PC-3 (cell line): ENCODE measurements at places on chromosomes 3 and 15.

DNA sequence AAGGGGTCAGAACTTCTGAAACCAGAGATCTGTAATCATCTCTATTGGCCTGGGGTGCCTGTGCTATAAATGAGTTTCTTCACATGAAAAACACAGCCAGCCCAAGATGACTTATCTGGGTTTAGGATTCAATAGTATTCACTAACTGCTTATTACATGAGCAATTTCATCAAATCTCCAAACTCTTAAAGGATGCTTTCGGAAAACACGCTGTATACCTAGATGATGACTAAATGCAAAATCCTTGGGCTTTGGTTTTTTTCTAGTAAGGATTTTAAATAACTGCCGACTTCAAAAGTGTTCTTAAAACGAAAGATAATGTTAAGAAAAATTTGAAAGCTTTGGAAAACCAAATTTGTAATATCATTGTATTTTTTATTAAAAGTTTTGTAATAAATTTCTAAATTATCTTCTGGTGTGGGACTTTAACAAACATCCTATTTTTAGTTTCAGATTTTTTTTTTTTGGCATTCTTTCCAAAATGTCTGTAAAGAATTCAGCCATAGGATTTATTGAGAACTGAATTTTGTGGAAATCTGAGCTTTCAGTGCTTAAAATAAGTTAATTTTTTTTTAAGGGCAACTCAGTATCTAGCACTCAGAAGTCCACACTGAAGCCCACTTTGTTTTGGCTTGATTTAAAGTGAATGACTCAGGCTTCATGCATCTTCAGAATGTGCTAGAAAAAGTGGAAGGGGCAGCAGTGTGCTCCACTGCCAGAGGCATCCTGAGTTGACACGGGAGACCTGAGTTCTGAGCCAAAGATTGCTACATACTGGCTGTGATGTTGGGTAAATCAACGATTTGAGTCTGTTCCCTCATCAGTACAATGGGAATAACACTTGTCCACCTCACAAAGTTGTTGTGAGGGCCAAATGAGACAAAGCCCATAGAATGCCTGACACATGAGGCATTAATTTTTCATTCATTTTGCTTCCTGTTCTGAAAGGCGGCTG, 18.7 kb downstream of the TMEM43 start:
- peak; percentile 88 for DNase-seq

DNA sequence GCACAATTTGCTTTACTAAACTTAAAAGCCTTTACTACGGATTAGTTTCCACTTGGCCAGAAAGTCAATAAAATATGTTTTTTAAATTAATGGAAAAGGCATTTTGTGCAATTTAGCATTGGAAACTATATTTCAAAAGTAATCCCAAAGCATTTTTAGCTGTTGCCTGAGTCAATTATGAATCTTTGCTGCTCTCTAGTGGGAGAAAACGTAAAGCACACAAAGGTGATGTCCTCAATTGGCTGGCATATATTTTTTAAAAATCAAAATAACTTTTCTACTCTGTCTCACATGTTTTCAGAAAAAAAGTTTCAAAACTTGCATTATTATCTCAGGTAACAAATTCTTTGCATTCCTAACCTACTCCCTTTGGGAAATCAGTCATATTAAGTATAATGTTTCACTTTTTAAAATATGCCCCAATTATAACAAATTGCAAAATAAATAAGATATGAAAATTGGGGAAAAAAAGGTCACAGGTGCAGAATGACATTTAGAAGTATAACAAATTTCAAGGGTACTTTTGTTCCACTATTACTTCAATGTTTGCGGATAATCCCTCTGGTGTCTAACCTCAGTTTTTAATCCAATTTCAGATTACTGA, 47.2 kb upstream of the TEX55 start:
- peak; percentile 81 for DNase-seq

- no peak for DNase-seq
Observed at GRCh38 chr3:71903936-71904335, 119.0 kb upstream of the PROK2 start.

GRCh38 chr15:92152983-92153382, 240.7 kb upstream of the ST8SIA2 start:
- DNase-seq: no peak

GRCh38 chr3:50978991-50979667, 304.4 kb downstream of the DOCK3 start:
- no peak for DNase-seq

DNA sequence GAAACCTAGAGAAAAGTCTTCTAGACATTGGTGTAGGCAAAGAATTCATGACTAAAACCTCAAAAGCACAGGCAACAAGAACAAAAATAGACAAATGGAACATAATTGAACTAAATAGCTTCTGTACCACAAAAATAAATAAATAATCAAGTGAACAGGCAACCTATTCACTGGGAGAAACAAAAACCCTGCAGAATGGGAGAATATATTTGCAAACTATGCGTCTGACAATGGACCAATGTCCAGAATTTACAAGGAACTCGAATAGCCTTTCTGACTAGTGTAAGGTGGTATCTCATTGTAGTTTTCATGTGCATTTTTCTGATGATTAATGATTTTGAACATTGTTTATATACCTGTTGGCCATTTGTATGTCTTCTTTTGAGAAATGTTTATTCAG, 37.0 kb upstream of the GCSAM start:
- DNase-seq: no peak

GRCh38 chr3:112027142-112027541, 7.4 kb upstream of the TMPRSS7 start:
- DNase-seq: no peak

DNA sequence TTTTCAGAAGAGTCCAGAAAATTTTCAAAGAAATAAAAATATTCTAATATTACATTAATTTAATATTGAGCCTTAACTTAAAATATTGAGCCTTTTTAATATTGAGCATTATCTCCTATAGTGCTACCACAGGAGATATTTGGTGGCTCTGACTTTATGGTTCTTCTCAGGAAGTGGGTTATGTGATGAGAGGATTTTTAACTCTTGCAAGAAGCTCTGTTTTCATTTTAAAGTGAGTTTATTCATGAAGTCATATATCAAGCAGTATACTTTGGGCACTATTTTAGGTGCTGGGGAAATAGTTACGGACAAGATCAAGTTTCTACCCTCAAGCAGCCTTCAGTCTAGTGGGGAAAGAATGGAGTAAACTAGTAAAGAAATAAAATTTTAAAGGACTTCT, 13.4 kb upstream of the MBNL1 start:
- no peak for DNase-seq

- no peak for DNase-seq
Observed at GRCh38 chr15:27722102-27722501, 377.0 kb downstream of the OCA2 start.

DNA sequence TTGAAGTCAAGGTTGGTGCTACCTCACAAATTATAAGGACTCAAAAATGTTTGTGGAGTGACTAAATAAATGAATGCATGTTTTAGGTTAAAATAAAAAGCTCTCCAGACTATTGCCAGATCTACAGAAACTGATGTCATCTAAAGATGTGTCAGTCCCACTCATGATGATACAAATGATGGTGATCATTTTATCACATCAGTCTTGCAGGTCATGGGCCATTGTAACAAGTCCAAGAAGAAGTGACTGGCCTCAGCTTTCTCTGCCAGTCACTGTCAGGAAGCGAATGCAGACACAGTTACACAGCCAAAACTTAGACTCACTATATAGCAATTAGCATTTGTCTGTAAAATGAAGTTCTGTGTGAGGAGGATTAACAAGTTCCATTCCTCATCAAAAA, 18.5 kb downstream of the ATP8B4 start:
- DNase-seq: no peak

GRCh38 chr3:129783470-129783869, 110.0 kb downstream of the TMCC1 start:
- DNase-seq: peak; percentile 36

DNA sequence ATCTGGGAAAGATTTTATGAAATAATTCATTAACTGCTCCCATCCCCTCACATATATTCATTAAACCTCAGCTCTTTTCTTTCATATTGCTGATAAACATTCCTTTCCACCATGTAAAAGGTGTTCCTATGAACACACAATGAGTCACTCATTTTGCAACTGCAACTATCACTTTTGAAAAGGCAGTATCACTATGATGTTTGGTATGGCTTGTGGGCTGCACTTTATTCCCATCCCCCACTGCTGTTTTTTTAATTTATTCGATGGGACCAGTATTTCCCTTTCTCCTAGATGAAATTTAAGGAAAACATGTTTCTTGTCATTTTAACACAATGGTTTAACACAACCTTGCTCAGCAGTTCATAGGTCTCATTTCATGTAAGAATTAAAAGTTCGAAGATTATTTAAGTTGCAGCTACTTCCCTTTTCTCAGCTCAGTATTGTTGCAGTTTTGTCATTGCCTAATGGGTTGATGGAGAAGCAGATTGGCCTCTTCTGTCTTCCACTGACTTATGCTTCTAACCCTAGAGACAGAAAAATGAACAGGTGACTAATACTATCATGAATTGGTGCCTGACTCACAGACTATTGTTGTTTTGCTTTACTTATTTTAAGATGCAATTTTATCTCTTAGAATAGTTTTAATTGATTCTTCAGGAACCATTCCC, 280.3 kb downstream of the ZPLD1 start:
- DNase-seq: peak; percentile 59

GRCh38 chr3:43281020-43281419, 5.3 kb upstream of the SNRK start:
- no peak for DNase-seq

DNA sequence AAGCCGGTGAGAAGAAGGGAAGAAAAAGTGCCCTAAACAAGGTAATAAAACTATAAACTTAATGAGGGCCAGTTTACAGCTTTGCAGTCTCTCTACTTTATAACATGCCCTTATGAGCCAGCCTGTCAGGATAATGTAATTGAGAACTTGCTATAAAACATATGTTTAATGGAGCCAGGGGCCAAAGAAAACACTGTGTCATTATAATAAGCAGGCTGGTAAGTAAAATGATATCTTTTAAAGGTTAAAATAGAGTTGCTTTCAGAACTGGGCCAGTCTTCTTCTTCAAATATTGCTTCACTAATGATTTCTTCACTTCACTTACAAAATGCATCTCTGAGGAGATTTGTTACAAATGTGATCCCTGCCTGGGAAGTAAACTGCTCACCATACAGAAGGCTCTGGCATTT, 192.5 kb downstream of the SHOX2 start:
- DNase-seq: peak; percentile 34

DNA sequence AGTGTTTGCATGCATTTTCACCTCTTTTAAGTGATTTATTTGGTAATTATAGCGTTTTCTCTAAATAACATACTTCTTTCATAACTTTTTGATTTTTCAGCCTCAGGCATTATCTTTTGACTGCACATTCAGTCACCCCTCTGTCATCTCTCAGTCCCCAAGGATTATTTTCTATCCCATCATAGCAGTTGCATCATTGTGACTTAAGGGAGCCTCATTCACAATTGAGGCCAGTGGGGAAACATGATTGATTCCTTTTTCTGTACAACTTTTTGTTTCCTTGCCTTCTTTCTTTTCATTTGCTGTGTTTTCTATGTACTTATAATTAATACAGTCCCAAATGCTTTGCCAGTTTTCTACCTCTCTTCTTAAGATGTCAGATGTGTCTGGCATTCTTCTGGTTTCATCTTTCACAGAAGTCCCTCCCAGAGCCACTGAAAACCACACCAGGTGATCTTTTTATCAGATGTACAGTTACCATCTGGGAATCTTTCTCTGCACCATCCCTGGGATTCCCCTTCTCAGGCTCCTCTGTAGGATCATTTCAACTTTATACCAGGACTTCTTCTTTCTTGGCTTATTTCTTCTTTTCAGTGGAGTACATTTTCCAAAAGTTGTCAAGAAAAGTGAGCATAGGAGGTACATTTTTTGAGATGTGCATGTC, 151.4 kb downstream of the RAP2B start:
- DNase-seq: no peak

DNA sequence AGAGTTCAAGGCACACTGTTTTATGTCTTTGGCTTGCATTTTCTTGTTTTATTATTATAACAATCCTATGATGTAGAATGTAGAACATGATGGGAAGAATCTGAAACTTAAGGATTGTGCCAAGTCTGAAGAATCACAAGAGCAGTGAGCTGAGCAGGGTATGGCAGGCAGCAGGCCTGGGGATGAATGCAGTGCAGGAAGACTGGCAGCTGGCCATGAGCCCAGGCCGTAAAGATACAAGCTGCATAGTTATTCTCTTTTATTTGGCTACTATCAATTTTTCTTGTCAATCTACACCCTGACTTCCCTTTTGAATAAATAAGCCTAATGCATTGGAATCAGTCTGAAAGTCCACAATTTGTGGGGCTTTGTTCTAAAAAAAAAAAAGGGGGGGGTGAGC, 89.6 kb upstream of the ARPP21 start:
- no peak for DNase-seq

GRCh38 chr3:70811880-70812279, 499.4 kb upstream of the MDFIC2 start:
- DNase-seq: no peak

DNA sequence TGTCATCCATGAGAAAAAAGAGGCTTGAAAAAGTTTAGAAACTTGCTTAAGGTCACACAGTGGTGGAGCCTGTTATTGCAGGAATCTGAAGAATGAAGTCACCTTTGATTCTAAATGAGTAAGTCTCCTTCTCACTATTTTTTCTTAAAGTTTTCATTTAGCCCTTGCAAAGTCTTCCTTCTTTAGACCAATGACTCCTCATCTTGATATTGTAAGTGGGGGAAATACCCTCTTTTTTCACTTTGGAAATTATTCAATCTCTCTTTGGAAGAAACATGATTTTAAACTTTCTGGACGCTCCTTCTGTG, 787 bp upstream of the SLMAP start:
- peak; percentile 79 for DNase-seq

- DNase-seq: no peak
Observed at GRCh38 chr15:72495007-72495406, 20.9 kb downstream of the ARIH1 start.

DNA sequence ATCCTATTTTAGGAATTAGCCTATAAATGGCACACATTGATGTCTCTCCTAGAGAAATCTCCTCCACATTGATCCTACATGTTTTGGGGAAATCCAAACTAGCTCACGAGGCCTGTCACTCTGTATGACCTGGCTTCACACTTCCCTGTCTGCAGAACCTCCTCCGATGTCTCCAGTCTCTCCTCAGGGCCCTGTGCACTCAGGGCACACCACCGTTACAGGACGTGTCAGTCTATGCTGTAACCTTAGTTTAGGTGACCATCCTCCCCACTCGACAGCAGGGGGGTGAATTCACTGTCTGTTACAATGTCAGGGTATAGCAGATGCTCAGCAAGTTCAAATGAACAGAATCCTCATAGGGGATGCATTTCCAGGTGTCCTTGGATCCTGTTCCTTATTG, 249.1 kb downstream of the OCA2 start:
- no peak for DNase-seq
